ENCODE measurements at places on chromosomes 1 and 21.

DNA sequence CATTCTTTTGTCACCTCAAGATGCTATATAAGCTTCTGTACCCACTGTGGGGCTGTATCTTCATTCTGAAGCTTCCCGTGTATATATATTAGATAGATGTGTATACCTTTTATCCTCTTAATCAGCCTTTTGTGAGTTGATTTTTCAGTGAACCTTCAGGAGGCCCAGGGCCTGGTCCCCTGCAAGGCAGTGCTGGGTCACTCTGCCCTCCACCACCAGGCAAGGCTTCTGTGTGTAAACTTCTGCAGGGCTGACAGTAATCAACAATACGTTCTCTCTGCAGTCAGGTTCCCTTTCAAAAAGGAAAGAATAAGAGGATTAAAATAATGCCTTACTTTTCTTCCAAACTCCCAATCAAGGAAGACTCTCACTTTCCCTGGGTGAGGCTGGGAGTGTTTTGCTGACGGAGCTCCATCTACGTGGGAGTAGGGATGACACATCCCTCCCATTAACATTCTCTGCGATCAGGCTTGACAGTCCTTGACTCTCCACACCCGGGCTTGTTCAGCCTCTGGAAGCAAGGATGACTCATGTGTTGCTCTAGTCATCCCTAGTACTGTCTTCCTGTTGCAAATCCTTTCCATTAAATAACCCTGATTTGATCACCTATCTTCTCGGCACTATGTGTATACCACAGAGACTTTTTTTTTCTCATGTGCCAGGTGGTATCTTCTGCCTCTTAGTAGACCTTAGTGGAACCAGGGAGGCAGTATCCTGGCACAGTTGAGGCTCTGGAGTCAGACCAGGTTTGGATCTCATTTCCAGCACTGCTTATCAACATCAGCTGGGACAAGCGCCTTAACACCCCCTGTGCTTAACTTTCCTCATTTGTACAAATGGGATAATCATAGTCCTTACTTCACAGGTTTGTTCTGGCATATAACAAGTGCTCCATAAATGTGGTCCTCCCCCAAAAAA is 70.3 kb upstream of the KCNK1 start:
- DNase-seq, result no peak

DNA sequence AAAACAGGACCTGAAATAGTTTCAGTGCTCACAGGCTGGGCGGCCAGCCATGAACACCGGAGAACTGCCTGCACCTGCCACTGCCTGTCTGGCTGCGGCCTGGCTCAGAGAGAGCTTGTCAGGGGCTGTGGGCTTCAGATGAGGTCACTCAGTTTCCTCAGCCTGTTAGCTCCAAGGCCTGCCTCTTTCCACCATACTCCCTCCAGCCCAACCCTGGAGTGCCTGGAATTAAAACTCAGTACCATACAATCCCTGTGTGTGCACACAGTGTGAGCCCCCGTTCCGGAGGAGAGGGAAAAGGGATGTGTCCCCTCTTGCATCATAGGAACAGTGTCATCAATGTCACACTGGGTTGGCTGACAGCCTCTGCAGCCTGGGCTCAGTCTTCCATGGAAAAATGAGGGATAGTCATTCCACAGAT is 16.2 kb downstream of the CACNA1S start:
- DNase-seq, result no peak

DNA sequence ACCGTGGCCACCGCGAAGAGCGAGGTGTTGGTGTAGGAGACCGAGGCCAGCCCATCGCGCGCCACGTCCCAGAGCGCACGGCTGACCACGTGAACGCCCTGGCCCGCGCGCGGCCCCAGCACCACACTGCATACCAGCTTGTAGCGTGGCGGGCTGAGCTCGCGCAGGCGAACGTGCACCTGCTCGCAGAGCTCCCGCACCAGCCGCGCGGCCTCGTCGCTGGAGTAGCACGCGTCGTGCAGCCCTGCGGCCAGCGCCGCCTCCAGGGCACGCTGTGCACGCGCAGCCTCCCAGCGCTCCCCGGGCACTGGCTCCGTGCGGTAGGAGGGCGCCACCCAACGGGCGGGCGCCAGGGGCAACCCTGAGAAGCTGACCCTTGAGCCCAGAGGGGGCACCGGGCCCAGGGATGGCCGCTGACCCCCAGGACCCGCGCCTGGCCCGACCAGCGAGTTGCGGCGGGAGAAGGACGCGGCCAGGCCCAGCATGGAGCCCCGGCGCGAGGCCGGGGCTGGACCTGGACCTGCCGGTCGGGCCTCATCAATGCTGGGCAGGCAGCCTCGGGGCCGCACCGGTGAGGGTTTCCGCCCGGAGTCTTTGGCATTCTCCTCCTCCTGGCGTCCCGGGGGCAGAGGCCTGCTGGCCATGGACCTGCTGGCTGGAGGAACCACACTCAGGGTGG is 987 bp downstream of the DYNLT4 start:
- DNase-seq, result no peak

DNA sequence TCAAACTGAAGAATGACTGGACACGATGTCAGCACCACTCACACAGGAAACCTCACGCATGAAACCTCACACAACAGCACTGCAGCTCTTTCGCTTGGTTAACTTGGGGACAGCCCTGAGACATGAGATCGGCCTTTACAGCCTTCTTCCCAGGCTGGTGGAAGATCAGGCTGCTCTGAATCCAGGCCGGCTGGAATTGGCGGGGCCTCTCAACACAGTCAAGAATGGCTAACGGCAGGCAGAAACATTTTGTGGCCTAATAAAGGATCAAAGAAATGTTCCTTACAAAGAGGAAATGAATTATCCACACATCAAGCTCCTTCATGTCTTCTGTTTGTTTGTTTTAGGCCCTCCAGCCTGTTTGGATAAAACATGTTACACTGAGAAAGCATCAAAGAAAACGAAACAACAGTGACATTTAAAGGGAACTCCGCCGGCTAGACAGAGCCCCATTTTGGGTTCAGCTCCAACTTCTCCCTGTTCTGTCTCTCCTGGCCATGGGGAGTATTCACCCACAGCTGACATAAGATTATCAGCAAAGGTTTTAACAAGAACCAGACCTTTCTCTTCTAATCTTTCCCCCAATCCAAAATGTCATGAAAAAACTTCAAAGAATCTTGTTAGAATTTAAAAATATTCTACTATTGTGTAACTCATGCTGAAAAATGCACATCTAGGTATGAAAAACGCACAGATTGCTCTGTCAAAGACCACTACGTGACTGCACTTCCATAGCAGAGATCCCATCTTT is 131.2 kb downstream of the SLC45A1 start:
- DNase-seq, result no peak

DNA sequence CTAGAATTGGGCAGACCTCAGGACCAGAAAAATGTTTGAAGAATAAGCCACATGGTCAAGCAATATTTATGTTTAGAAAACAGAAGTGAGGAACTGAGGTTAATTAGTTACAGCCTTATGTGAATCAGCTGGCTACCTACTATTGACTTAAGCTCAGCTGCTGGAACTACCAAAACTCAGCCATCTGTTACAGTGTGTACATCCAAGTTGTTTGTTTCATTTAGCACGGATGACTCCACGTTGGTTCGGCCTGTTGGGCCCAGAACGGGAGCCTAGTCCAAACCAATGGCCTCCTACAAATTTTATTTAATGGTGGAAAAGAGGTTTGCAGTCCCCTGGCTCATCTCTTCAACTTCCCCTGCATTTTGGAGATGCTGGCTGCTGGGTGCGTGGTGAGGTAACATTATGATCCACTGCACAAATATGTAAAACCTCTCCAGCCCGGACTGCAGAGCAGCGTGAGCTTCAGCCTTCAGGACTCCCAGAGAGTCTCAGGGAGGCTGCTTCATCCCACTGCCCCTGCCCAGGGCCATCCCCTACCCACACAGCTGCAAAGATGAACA is 143.4 kb downstream of the ZZZ3 start:
- no peak for DNase-seq

DNA sequence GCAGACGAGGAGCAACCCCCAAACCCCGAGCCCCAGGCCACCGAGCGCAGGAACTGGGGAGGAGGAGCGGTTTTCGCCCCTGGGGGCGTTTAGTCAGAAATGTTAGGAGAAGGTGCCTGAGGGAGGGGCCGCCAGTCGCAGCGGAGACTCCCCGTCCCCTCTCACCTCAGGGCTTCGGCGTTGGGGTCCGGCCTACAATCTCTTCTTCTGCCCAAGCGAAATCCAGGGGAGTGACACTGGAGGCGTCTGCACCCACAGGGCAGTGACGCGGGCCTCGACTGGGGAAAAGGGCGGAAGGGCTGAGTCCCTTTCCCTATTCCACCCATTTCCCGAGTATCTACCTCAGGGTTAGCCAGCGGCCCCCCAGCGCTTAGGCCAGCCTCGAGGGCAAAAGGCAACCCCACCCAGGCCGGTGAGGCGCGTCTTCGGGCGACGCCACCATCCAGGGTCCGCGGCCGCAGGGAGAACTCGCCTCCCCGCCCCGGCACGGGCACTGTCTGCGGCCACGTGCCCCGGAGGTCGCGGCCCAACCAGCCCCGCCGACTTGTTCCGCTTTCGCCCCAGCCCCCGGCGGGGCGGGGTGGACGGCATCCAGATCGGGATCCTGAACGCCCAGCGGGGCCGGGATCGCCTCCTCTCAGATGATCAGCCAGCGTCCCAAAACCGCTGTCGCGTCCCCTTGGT is 118.7 kb upstream of the BARHL2 start:
- DNase-seq, result no peak

DNA sequence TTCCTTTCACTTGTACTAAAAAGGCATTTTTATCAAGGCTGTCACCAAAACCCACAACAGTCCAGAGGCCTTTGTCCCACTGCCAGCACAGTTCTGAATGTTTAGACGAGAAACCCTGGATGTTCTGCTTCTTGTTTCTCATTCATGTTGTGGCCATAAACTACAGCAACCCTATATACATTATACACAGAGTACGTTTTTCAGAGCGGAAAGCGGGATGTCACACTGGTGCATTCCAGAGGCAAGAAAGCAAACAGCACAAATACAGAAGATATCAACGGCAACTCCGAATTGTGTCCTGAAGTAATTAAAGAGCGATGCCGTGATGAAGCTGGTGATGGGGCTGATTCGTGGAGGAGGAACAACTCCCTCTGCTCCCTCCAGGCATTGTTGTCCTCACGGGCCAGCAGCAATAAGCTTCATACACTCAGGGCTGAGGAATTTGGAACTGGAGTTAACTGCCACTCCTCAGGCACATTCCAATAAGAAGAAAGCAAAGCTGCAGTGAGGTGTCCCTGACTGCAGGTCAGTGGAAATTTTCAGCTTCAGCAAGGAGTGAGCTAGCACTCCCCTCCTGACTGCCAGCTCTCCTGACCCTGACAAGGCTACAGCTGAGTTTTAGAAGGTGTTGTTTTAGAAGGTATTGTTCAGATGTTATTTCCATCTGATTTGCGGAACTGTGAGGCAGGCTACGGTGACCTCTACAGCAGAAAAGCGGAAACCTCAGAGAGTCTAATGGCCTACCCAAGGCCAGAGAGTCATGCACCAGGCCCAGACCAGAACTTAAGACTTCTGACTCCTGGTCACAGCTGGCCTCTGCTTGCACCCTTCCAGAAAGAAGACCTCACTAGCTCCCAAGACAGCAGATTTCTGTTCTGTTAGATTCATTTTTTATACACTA is 149.0 kb downstream of the TGFBR3 start:
- DNase-seq, result no peak

- no peak for DNase-seq
These were observed 78.2 kb upstream of the CAPZB start for GRCh38 chr1:19563324-19564097.
